ENCODE measurements at places on chromosomes 3 and 15. TPM values are rescaled to one million over a fixed set of nuclear protein-coding genes. Genes with fewer than 3 reads are reported as not detected.

DNA sequence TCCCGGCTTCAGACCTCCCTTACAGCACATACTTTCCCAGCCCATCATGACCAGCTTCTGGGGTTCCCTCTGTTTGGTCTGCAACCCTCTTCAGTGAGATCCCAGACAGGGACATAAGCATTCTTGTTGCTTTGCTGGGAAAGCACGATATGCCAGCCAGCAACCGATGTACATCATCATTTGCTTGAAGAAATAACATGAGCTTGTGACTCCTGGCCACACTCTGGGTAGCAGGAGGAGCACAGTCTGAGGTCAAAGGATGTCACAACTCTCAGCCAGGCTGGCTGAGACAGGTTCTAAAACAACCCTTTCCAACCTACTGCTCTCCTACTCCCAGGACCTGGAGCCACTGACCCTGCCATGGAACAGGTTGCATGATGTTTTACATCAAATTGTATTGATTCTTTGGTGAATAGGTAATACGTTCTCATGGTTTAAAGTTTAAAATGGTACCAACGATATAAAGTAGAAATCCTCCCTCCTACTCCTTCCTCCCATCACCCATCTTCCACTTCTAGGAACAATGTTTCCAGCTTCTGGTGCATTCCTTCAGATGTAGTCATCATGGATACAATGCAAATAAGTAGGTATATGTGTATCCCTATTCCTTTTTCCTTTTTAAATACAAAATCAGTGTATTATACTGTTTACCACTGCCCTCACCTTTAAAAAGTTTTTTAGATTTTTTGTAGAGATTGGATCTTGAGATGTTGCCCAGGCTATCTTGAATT is 190.3 kb downstream of the OPA1 start:
- H3K27me3 ChIP-seq: no peaks in the 10 kb centered on the region
- no peaks in the 10 kb centered on the region for H3K36me3 ChIP-seq
- no peak overlapping the region for H3K27ac ChIP-seq
- DNase-seq: no peak
- no peak overlapping the region for H3K4me3 ChIP-seq
- H3K4me1 ChIP-seq: peaks cover 43% of the 10 kb centered on the region

DNA sequence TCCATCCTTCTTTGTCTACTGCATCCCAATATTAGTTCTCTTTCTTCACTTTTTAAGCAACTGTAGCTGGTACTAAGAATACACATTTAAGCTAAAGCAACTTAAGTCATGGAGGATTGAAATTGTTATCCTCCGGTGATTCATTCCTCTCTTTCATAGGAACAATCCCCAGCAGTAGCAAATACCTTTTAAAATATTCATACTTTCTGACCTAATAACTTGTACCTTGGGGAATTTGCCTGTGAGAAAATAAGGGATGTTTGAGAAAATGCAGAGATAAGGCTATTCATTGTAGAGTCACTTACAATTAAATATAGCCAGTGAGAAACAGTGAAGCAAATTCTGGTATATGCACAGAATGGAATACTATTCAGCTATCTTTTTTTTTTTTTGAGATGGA is 66.0 kb downstream of the VPS13C start:
- H3K4me3 ChIP-seq: no peak overlapping the region
- no peaks in the 10 kb centered on the region for H3K36me3 ChIP-seq

GRCh38 chr3:62622553-62623174 is 249.3 kb upstream of the FEZF2 start:
- no peak overlapping the region for H3K4me3 ChIP-seq
- no peak for DNase-seq
- H3K4me1 ChIP-seq: no peaks in the 10 kb centered on the region
- no peaks in the 10 kb centered on the region for H3K36me3 ChIP-seq

SPTBN5 gene
- total RNA-seq: 0.49 TPM

DNA sequence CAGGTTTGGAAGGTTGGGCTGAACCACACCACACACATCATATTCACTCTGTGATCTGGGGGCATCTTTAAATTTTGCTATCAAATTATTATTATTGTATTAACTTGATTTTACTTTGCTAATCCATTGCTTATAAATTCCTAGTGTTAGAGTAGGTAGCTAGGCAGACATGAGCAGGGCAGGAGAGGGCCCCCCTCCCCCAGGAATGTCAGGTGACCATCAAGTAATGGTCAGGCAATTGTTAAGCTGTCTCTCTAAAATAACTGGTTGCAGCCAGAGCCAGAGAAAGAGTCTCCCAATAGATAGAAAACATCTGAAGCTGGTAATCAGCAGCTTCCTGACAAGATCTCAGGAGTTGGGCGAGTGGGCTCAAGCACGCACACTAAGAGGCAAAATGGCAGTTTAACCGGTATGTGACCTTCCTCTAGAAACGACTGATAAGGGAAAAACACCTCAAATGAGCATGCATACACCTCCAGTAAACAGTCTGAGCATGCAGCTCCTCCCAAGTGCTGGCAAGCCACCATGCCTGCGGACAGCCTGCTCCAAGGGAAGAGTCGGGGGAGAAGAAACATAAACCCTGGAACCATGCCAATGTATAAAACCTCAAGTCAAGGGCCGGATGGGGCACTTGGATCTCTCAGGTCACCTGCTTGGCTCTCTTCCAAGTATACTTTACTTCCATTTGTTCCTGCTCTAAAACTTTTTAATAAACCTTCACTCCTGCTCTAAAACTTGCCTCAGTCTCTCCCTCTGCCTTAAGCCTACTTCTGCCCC is 3.1 kb upstream of the CXCR6 start:
- peaks cover 21% of the 10 kb centered on the region for H3K36me3 ChIP-seq
- H3K4me3 ChIP-seq: no peak overlapping the region
- no peaks in the 10 kb centered on the region for H3K27me3 ChIP-seq

- DNase-seq: no peak
- no peaks in the 10 kb centered on the region for H3K36me3 ChIP-seq
- no peaks in the 10 kb centered on the region for H3K4me1 ChIP-seq
- H3K27ac ChIP-seq: no peak overlapping the region
These were observed 31.7 kb downstream of the ADPGK start for GRCh38 chr15:72751751-72752455.

Data from vagina (tissue), 2 donors.